ENCODE measurements at places on chromosomes 5 and 9. TPM values are rescaled to one million over a fixed set of nuclear protein-coding genes. Genes with fewer than 3 reads are reported as not detected.

- H3K27ac ChIP-seq, result peak overlapping the region; percentile 71
- H3K4me1 ChIP-seq, result peaks cover 14% of the 10 kb centered on the region
- peak overlapping the region; percentile 48 for H3K4me3 ChIP-seq
- DNase-seq, result peak; percentile 45
- H3K27me3 ChIP-seq, result no peaks in the 10 kb centered on the region
- H3K36me3 ChIP-seq, result no peaks in the 10 kb centered on the region
These were observed 112.8 kb downstream of the GCNT1 start for GRCh38 chr9:76571743-76572146.

DNA sequence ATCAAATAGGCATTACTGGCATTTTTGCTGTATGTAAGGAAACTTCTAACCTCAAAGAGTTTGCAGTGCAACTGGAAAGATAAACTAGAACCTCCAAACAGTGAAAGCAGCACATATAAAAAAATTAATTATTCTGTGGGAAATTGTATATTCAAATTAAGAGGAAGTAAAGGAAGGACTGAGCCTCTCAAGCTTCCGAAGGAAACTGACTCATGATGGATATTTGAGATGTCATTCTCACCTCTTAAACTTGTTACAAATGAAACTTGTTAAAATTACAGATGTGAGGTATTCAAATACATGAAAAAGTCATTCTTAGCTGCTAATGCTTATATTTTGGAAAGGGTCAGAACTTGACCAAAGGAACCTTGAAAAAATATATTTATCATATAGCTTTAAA lies 538.7 kb downstream of the PDE4D start:
- H3K27ac ChIP-seq, result no peak overlapping the region
- DNase-seq, result no peak
- H3K4me1 ChIP-seq, result peaks cover 40% of the 10 kb centered on the region
- H3K36me3 ChIP-seq, result no peaks in the 10 kb centered on the region
- no peaks in the 10 kb centered on the region for H3K27me3 ChIP-seq
- H3K4me3 ChIP-seq, result no peak overlapping the region

The WDR38 gene
- total RNA-seq, result 6.6 TPM

DNA sequence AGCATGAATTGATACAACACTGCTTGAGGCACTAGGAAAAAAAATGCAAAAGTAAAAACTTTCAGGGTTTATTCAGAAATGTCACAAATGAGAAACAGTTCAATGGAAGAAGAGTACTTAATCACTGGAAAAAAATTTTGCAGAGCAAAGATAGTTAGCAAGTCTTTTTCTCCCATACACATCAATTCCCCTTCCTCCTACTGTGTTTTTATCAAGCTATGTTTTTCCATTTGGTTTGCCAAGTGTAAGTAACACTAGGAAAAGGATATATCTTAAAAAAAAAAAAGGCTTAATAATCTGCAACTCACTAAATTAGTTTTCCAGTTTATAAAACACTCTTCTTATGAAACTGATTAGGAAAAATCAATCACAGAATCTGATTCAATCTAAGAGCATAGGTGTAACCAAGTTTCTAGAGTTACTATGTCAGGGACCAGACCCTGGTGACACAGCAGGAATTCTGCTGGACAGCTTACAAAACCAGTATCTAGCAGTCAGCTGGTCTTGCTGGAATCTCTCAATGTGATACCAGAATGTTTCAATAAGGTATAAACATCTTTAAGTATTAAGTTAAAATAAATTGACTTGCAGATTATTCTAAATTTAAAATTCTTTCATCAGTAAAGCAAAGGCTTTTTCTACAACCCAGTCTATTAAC lies 34.7 kb downstream of the RNF145 start:
- DNase-seq, result no peak
- H3K4me3 ChIP-seq, result no peak overlapping the region
- peaks cover 26% of the 10 kb centered on the region for H3K36me3 ChIP-seq
- H3K27ac ChIP-seq, result peak overlapping the region; percentile 15

The GFRA3 gene
- 0.53 TPM for total RNA-seq
